Stimulated activated CD8-positive, alpha-beta memory T cell treated with anti-CD3 and anti-CD28 coated beads, Interleukin-4, amount 100 ng/mL, for 48 hours (primary cell): ENCODE measurements at places on chromosomes 1 and 21.

DNA sequence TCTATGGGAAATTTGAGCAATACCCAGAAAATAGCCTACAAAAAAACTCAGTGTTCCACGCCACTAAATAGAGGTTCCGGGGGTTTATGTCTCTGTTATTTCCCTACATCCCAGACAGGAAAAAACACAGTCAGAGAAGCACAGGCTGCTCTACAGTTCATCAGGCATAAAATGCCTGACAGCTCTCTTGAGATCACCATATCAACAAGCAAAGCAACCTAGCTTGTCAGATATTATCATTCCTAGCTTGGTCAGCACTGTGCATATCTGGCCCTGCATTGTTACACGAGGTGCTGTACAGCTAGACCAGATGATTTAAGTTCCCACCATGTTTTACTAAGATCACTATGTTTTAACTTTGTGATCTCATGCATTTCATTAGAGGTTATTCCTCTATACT lies 172.6 kb downstream of the PTPRC start:
- DNase-seq = no peak

DNA sequence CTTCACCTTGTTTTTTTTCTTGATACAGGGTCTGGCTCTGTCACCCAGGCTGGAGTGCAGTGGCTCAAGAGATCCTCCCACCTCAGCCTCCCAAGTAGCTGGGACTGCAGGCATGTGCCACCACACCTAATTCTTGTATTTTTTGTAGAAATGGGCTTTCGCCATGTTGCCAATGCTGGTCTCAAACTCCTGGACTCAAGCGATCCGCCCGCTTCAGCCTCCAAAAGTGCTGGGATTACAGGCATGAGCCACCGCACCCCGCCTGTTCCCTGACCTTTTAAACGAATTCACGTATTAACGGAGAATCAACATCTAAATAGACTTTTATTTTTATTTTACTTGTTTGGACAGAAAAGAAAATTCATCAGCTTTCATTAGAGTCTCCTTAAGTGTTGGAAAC lies 104.8 kb downstream of the PGBD5 start:
- DNase-seq = no peak

- DNase-seq = no peak
Measured at GRCh38 chr1:2344121-2344681, 47.2 kb downstream of the MORN1 start.

DNA sequence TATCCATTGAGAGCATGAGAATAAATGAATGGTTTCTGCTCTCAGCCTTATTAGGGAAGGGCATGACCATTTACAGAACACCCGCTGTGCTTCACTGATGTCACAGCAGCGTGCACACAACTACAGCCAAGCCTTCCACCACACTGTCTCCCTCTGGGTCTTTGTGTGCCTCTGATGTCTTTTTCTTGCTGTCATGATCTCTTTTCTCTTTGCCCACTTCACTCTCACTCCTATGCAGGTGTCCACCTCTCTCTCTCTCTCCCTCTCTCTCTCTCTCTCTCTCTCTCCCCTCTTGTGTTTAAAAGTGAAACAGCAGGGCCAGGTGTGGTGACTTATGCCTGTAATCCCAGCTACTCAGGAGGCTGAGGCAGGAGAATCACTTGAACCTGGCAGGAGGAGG lies 232.5 kb upstream of the JUN start:
- no peak for DNase-seq

GRCh38 chr1:6004412-6005123 lies 12.3 kb upstream of the NPHP4 start:
- no peak for DNase-seq

DNA sequence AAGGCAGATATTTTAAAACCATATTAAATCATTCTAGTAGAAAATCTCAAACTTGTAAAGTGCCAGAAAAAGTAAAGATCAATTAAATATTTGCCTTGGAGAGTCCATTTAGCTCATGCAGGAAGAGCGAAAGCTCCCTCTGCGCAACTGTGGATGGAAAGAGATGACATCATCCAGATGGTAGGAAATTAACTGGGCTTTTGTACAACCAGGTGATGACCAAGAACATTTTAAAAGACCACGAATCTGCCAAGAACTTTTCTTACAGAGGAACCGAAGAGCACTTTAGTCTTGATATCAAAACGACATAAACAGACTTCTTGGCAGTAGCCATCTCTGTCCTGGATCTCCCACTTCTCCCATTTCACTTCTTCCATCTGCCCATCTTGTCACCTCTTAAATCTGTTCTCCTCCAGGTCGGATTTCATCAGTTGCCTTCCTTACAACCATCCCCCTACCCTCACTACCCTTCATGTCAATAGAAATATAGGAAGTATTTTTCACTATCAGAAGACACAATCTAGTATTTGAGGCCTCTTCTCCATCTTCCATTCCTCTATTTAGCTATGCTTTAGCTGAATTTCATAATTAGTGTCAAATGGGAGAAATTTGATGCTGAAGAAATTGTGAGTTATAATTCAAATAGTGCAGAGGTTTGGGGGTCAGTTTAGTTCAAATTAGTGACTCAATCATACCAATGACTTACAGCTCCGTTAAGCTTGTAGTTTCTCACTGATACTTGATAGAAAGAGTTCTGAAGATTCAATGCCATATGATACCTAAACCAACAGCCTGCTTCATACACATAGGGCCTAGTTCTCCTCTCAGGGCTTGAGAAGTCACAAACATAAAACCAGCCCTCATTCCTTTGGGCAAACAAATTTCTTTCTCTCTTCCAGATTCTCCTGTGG lies 22.0 kb upstream of the DNASE2B start:
- no peak for DNase-seq

- DNase-seq = no peak
Measured at GRCh38 chr1:197234581-197234980, 33.5 kb upstream of the CRB1 start.

GRCh38 chr1:230345139-230345885 lies 80.8 kb downstream of the PGBD5 start:
- DNase-seq = no peak

GRCh38 chr1:167681451-167682098 lies 40.2 kb upstream of the MPZL1 start:
- no peak for DNase-seq

DNA sequence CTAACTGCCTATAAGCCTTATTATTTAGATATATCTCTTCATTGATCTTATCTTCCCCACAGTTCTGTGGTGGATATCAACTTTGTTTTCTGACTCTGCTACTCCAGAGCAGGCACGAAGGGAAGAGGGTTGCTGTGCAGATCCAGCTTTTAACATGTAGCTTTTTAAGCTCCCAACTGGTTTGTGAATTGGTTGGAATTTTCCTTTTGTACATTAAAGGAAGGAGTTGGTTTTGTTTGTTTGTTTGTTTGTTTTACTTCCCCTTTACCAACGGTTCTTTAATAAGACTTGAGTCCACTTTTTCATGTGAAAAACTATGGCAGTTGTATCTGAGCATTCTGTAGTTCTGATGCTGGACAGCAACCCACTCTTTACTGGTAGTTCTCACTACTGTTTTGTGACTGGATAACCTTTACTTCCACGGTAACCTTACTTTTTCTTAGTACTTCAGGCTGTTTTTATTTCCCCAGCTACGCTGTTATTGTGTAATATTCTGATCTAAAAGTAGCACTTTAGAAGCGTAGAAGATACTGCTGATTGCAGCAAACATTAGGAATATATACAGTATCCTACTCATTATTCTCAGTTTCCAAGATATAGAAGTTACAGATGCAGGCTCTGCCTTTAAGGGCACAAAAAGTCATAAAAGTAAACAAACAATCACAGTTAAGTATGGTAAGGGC lies 1.6 kb downstream of the GNPAT start:
- no peak for DNase-seq

DNA sequence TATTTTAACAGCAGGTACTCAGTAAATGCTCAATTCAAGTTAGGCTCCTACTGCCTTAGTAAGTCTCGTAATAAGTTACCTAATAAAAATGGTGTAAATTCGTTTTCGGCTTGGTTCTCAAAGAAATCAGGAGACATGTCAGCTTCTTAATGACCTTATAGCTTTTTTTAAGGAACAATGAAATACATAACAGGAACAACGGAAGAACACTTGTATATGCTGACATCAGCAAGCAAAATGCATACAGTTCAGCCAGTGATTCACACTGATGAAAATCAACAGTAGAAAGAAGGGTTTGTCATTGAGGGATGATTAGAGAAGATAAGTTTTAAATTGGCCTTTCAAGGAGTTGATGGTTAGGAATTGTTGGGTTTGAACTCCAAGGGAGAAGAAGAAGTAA lies 13.3 kb downstream of the RPTN start:
- DNase-seq = no peak

DNA sequence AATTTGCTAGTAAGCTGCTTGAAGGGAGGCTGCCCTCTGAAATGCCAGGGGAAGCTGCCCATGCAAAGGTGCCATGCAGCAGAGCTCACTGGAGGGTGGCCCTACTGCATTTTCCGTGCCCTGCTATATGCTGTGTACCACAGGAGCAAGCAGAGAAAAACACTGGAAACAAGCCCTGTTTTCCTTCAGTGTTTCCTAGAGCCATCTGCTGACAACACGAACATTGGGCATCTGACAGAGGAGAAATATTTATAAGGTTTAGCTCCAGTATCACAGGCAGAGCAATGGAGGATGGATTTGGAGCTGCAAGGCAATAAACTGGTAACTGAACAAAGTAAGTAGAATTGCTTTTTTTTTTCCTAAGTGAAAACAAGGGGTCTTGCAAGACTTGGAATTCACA lies 198.4 kb downstream of the USP25 start:
- DNase-seq = no peak

DNA sequence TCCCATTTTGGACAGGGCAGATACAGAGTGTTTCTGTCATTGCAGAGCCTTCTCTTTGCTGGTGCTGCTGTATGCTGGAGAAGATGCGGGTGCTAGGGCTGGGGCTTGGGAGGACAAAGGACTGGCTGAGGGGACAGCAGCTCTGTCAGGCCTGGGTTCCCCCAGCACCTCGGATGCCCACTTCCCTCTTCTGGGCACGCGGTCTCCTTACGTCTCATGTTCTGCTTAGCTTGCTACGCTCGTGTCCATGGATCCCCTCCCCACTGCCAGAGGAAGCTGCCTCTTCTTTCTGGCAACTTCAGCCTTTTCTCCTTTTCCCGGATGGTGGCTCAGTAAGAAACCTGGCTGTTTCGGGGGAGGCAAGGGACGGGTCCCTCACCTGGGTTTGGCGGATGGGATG lies 75.7 kb downstream of the ARHGEF10L start:
- DNase-seq = no peak

- no peak for DNase-seq
Measured at GRCh38 chr1:205547936-205548827, 43.7 kb downstream of the CDK18 start.

DNA sequence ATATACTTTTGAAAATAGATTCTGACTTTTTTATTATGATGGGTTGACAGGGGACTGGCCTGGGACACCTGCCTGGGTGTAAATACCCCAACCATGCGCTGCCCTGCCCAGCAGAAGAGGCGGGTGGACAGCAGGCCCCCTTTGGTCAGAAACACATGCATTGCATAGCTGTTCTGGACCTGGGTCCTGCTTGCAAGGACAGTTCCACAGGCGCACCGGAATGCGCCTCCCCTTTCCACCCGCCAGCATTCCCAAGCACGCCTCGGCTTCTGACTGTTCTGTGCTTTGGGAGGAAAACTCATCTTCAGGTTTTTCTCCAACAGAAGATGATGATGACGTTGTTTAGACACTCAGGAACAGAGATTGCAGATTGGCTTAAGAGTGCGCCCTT lies 428 bp upstream of the ZNF678 start:
- DNase-seq = no peak

- no peak for DNase-seq
Measured at GRCh38 chr1:205470131-205470530, 14.3 kb upstream of the BLACAT1 start.

DNA sequence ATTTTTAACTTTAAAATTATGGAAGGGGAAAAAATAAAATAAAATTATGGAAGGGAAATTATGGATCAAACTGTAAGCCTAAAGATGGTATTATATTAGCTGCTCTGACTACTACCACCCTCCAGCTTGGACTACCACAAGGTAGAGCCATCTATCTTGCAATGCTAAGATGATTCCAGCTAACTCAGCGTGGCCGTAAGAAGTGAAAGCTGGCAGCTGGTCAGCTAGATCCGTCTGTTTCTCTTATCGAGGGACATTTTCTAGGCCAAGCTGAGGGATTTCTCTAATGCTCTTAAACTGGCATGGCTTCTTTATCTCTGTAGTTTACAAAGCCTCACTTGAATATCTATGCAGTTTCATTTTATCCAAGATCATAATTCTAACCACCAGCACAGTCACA lies 31.5 kb downstream of the LYST start:
- DNase-seq = no peak

- no peak for DNase-seq
Measured at GRCh38 chr21:26877018-26877417, 31.8 kb upstream of the ADAMTS1 start.

GRCh38 chr1:22104865-22105437 lies 37.9 kb downstream of the WNT4 start:
- no peak for DNase-seq

DNA sequence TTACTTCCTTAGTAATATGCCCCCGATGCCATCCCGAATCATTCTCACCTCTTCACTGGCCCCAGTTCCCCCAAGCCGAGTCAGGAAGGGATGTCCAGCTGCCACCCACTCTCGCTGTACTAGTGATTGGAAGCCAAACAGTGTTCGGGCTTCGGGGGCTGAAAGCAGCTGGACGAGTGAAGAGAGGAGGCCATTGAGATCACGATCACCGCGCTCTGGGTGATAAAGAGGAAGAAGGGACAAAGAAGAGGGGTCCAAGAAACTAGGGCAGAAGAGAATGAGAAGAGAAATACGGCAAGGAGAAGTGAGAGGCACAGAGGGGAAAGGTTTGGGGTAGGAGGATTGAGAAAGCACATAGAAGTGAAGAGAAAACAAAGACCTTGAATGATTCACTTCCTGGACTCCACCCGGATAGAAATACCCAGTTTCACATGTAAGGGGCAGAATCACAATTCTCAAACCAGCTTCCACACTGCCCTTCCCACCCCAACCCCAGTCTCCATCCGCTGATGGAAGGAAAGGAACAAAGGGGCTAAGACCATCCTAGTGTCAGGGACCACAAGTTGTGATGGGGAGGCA lies 3.7 kb upstream of the SF3B4 start:
- DNase-seq = no peak

- DNase-seq = peak; percentile 19
Measured at GRCh38 chr1:11064942-11065341, 5.1 kb upstream of the SRM start.

- no peak for DNase-seq
Measured at GRCh38 chr1:84675106-84675505, 15.2 kb downstream of the SSX2IP start.

GRCh38 chr1:33094971-33095604 lies 14.1 kb downstream of the AZIN2 start:
- peak; percentile 65 for DNase-seq

DNA sequence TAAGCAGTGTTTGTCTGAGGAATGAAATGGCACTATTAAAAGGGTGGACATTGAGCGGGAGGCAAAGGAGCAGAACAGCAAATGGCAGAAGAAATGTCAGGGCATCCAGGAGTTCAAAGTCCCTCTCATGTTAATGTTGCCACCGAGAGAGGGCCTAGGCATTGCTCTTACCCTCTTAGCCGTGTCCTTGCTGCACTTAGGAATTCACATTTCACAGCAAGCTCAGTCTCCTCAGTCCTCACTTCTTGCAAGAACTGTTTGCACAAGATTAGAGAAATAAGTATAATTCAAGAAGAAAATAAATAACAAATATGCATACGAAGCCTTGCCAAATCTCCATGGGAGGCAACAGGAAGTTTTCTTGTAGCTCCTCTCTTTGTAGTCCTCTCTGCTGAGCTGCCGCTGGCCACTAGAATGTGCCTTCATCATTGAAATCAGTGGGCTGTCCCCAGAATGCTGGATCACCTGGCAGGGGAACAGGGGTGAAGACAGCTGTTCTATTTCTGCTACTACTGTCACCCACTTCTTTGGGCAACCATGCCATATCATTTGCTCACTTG lies 205.8 kb downstream of the ZNF326 start:
- DNase-seq = no peak
